ENCODE measurements at places on chromosomes 16 and 17.
A peak's percentile ranks its signal among the peaks of the same experiment; 100 is the strongest.

- DNase-seq: no peak
These were observed 6.3 kb upstream of the CBFB start for GRCh38 chr16:67022531-67023214.

- DNase-seq: peak; percentile 32
These were observed 83.2 kb downstream of the C16orf78 start for GRCh38 chr16:49456763-49457162.

- DNase-seq: peak; percentile 30
These were observed 33.9 kb downstream of the TNFRSF13B start for GRCh38 chr17:16938031-16938430.

GRCh38 chr16:69193855-69194254 lies 6.9 kb downstream of the SNTB2 start:
- no peak for DNase-seq

DNA sequence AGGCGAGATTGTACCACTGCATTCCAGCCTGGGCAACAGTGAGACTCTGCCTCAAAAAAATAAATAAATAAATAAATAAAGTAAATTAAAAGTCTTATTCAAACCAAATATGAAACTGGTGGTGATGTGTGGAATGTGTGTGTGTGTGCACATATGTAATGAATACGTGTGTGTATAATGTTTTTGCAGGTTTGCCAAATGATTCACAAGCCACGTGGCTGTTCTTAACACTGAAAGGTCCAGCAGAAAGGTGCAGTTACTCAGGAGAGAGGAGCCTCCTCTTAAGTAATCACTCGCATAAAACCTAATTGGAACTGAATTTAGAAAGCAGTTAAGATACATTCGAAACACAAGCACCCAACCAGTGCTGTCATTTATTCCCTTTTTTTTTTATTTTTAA lies 22.9 kb downstream of the GDE1 start:
- DNase-seq: no peak

- no peak for DNase-seq
These were observed 28.5 kb downstream of the CRLF3 start for GRCh38 chr17:30796016-30796415.

GRCh38 chr17:52025236-52025635 lies 133.3 kb downstream of the CA10 start:
- DNase-seq: no peak

- peak; percentile 74 for DNase-seq
These were observed 48.7 kb upstream of the GSE1 start for GRCh38 chr16:85564277-85565051.

DNA sequence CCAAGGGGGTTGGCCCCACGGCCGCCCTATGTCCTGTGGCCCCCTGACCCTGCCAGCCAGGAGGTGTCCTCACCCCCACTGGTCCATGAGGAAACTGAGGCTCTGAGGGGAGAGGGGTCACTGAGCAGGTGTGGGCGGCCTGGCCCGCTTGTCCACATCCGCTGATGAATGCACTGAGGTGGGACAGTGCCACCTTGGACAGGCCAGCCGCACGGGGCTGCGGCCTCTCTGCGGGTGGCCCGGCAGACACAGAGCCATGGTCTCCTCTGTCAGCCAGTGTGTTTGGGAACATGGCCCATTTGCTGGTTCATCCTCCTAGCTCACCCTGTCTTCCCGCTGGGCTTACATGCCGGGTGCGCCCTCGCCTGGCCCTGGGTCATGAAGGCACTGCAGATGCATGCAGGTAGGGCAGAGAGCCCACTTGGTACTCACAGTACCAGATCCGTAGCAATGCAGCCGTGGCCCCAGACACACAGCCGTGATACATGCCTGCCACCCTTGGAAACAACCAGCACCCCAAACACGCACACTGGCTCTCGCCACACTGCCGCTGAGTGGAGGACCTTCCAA lies 93.9 kb downstream of the ENGASE start:
- no peak for DNase-seq

DNA sequence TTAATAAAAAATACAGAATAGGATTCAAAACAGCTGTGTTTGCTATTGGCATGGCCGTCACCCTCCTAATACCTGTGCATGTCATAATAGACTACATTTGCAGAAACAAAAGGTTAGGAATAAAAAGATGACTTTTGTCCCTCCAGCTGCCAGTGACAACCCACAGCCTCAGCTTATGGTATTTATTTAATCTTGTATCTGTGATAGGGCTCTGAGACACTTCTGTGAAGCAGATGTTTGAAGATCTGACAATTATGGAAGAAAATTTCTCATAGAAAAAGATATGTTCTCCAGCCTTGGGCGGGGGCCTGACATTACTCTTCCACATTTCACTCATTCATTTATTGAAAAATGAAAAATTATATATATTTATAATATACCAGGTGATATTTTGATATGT lies 62.2 kb downstream of the PITPNC1 start:
- no peak for DNase-seq

All from activated CD8-positive, alpha-beta memory T cell treated with anti-CD3 and anti-CD28 coated beads for 24 hours (primary cell).